ENCODE measurements at places on chromosomes 12 and 14. TPM values are rescaled to one million over a fixed set of nuclear protein-coding genes. Genes with fewer than 3 reads are reported as not detected.

- H3K4me1 ChIP-seq = no peaks in the 10 kb centered on the region
- no peak for DNase-seq
- no peak overlapping the region for H3K4me3 ChIP-seq
- no peak overlapping the region for H3K27ac ChIP-seq
- H3K27me3 ChIP-seq = no peaks in the 10 kb centered on the region
Observed at GRCh38 chr14:40119765-40120164, 687.5 kb upstream of the FBXO33 start.

- H3K27me3 ChIP-seq = no peaks in the 10 kb centered on the region
- DNase-seq = no peak
Observed at GRCh38 chr14:68921666-68922065, 57.4 kb downstream of the ACTN1 start.

GRCh38 chr14:88204221-88204620 is 118.8 kb downstream of the KCNK10 start:
- H3K4me3 ChIP-seq = no peak overlapping the region
- H3K27me3 ChIP-seq = no peaks in the 10 kb centered on the region
- no peaks in the 10 kb centered on the region for H3K36me3 ChIP-seq
- no peak for DNase-seq
- H3K4me1 ChIP-seq = no peaks in the 10 kb centered on the region

Gene RHOJ
- 14.8 TPM for total RNA-seq

GRCh38 chr12:51465491-51465890 is 40.9 kb downstream of the SLC4A8 start:
- H3K27me3 ChIP-seq = no peaks in the 10 kb centered on the region
- no peaks in the 10 kb centered on the region for H3K4me1 ChIP-seq
- DNase-seq = no peak
- H3K36me3 ChIP-seq = no peaks in the 10 kb centered on the region
- H3K4me3 ChIP-seq = no peak overlapping the region

DNA sequence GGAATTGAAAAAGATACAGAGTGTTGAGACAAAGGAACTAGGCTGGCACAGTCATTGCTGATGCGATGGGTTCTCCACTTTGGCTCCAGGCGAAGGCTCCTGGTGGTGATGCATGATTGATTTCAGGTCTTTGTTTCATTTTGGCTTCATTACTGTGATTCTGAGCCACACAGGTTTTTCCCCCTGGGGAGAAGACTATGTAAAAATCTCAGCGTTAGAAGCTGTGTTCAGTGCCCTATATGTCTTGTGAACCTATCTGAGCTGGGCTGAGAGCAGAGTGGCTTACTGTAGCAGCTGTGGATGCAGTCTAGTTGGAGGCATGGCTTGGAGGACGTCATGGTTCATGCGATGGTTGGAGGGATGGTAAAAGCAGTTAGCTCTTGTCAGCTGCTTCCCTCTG is 54.0 kb downstream of the GPATCH2L start:
- no peak overlapping the region for H3K4me3 ChIP-seq
- no peak for DNase-seq
- no peaks in the 10 kb centered on the region for H3K4me1 ChIP-seq
- H3K27ac ChIP-seq = no peak overlapping the region
- H3K27me3 ChIP-seq = no peaks in the 10 kb centered on the region

- DNase-seq = no peak
- H3K27me3 ChIP-seq = no peaks in the 10 kb centered on the region
- no peak overlapping the region for H3K4me3 ChIP-seq
- peaks cover 39% of the 10 kb centered on the region for H3K4me1 ChIP-seq
- peaks cover 36% of the 10 kb centered on the region for H3K36me3 ChIP-seq
Observed at GRCh38 chr14:22842211-22843122, 6.1 kb downstream of the MMP14 start.

DNA sequence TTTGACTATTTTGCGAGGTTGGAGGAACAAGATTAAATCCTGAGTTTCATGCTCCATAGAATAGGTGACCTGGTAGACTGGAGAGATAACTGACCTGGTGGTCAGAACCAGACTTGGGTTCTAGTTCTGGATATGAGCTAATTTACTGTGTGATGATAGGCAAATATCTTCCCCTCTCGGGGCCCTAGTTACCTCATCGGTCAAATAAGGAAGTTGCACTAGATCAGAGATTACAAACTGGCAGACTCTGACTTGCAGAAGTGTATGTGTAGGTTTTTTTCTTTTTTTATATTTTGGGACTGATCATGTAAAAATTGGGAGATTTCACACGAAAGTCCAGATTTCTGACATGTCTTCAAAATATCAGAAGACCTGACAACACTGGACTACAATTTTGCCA is 37.0 kb downstream of the RPH3A start:
- H3K4me1 ChIP-seq = no peaks in the 10 kb centered on the region
- no peak overlapping the region for H3K4me3 ChIP-seq
- no peaks in the 10 kb centered on the region for H3K27me3 ChIP-seq

Gene LRRC23
- total RNA-seq = 83.2 TPM

Gene MGP
- total RNA-seq = 47.1 TPM

Data from upper lobe of left lung (tissue), 6 donors.